HT1080 (cell line): ENCODE measurements at places on chromosomes 2 and 18.

DNA sequence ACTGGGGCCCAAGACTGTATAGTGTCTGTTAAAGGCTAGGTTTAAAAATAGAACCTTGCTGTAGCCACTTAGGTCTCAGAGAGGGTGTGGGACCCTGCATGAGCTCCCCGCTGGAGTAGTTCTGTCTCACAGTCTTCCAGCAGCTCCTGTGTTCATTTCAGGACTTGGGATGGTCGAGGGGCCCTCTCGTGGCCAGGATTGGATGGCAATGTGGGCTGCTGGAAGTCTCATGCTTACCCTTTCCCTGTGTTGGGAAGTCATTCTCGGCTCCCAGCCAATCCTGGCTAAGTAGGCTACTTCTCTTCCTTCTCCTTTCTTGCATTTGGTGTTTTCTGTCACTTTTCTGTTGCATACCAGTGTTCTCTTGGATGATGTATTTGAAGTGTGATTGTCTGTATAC lies 284.0 kb upstream of the GCFC2 start:
- peak; percentile 20 for DNase-seq

- DNase-seq, result no peak
These were observed 1475.0 kb upstream of the ZEB2 start for GRCh38 chr2:145994910-145995309.

DNA sequence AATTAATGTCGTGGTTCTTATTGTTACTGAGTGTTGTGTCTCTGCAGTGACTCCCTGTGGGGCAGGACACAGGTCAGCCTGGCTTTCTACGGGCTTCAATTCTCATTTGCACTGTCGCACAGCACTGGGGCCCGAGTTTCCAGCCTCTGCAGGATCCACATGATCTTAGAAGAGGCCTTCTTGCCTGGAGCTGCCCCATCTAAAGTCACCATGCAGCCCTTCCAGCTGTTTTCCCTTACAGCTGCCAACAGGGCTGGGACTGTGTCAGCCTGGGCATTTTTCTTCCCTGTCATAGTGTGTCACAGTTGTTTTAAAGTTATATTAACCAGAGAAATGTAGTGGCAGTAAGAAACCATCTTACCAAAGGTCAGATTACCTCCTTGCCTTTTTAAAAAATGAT lies 27.0 kb downstream of the FHL2 start:
- no peak for DNase-seq

DNA sequence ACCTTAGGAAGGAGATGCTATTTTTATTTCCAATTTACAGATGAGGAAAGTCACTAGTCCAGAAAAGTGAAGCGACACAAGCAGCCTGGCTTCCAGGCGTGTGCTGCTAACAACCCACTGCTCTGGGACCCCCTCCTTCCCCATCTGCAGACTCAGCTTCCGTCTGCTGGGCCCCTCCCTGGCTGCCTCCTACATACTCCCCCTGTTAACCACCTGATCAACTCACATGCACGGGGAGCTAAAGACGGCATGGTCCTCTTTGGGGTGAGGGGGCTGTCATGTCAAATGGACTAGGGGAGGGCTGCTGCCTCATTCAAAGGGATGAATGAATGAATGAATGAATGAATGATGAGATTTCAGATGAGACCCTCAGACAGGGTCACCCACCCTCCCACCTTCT lies 184.2 kb downstream of the CTIF start:
- DNase-seq, result no peak

- DNase-seq, result no peak
These were observed 66.2 kb downstream of the CD28 start for GRCh38 chr2:203772456-203773165.

DNA sequence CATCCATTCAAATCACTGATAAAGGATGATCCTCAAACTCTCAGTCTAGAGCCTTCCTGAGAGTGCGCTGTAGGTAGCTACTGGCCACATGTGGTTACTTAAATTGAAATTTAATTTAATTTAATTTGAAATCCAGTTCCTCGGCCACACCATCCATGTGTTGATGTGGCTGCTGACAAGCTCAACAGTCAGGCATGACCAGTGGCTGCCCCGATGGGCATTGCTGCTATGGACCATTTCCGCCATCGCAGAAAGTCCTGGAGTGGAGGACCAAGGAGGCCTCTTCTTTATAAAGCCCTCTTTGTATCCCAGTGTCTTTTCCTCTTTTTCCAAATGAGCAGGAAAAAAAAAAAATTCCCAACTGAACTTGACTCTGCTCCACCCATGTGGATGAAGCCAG lies 100.6 kb downstream of the HDAC4 start:
- DNase-seq, result no peak
